ENCODE measurements at places on chromosomes 12 and 14. TPM values are rescaled to one million over a fixed set of nuclear protein-coding genes. Genes with fewer than 3 reads are reported as not detected.
A peak's percentile ranks its signal among the peaks of the same experiment; 100 is the strongest.

The NUMB gene
- total RNA-seq = 48.1 TPM

The L3HYPDH gene
- 20.8 TPM for total RNA-seq

The ARHGAP9 gene
- 103 TPM for total RNA-seq

The DHH gene
- total RNA-seq = 0.07 TPM

The VRTN gene
- total RNA-seq = not detected

The FITM1 gene
- 0.26 TPM for total RNA-seq

The KRT8 gene
- 0.51 TPM for total RNA-seq

The CD4 gene
- total RNA-seq = 271 TPM

The CAPZA3 gene
- not detected for total RNA-seq

GRCh38 chr12:93230326-93230720 lies 147.4 kb upstream of the NUDT4 start:
- DNase-seq = no peak

DNA sequence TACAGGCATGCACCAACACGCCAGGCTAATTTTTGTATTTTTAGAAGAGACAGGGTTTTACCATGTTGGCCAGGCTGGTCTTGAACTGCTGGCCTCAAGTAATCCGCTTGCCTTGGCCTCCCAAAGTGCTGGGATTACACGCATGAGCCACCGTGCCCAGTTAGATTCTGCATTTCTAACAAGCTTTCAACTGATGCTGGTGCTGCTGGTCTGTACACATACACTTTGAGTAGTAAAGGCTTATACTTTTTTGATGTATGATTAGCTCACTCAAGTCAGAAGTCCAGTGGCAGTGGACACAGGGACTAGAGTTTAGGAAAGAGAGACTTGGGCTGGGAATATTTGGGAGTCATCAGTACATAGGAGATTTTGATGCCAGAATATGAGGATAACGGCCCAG lies 2.2 kb upstream of the TBC1D15 start:
- no peak for DNase-seq

GRCh38 chr12:121781484-121781997 lies 11.9 kb downstream of the RHOF start:
- DNase-seq = no peak

GRCh38 chr12:47995981-47996401 lies 8.3 kb downstream of the COL2A1 start:
- DNase-seq = no peak

DNA sequence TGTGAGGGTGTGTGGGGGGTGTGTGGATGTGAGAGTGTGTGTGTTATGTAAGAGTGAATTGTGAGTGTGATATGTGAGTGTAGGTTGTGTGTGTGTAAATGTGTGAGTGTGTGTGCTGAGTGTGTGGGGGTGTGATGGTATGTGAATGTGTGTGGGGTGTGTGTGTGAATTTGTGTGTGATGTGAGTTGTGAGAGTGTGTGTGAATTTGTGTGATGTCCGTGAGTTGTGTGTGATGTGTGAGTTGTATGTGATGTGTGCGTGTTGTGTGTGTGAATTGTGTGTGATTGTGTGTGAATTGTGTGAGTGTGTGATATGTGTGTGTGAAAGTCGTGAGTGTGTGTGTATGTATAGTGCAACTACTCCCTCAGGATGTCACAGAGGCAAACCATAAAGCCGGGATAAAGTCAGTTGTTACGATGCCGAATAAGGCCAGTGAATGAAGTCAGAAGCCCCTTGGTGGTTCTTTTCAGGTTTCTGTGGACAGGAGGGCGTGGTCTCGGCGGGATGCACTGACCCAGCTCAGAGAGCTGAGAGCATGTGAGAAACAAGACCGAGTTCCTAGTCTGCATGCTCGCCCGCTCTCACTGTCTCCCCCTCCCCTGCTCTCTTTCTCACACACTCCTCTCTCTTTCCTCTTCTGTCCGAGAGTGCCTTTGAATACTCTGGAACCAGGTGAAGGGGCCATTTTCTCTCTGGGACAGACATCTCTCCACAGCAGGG lies 71.8 kb upstream of the MAX start:
- no peak for DNase-seq

DNA sequence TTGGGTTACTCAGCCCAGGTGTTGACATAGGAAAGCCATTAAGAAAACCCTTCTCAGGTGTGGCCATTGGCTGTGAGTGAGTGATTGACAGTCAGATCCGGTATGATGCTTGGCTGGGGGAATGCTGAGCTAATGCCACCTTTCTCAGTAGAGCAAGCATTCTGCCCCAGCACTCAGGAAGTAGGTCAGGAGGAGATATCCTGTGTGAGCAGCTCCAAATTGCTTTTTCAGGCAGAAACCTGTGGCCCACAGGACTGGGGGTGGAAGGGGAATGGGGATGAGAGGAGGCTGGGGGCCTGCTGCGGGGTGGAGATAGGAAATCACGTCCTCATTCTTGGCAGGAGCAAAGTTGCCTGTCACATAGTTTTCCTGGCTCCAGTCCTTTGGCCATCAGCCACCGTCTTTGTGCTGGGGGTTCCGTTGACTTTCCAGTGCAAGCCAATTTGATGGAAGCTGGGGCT lies 55.7 kb downstream of the NINJ2 start:
- peak; percentile 71 for DNase-seq

DNA sequence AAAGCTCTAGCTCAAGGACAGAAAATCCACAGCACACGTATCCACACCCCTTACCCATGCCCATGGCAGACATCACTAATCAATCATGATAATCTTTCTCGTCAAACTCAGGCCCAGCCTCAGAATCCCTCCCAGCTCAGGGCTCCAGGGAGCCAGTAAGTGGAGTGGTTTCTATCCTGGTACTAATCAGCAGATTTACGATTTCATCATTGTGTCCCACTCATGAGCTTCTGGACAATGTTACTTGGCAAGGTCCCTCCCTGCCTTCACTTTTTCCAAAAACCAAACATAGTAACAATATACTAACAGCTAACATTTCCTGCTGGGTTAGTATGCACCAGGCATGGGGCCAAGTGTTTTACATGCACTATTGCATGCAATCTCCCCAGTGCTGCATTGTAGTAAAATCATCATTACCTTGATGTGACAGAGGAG lies 45.8 kb upstream of the NCOR2 start:
- no peak for DNase-seq

DNA sequence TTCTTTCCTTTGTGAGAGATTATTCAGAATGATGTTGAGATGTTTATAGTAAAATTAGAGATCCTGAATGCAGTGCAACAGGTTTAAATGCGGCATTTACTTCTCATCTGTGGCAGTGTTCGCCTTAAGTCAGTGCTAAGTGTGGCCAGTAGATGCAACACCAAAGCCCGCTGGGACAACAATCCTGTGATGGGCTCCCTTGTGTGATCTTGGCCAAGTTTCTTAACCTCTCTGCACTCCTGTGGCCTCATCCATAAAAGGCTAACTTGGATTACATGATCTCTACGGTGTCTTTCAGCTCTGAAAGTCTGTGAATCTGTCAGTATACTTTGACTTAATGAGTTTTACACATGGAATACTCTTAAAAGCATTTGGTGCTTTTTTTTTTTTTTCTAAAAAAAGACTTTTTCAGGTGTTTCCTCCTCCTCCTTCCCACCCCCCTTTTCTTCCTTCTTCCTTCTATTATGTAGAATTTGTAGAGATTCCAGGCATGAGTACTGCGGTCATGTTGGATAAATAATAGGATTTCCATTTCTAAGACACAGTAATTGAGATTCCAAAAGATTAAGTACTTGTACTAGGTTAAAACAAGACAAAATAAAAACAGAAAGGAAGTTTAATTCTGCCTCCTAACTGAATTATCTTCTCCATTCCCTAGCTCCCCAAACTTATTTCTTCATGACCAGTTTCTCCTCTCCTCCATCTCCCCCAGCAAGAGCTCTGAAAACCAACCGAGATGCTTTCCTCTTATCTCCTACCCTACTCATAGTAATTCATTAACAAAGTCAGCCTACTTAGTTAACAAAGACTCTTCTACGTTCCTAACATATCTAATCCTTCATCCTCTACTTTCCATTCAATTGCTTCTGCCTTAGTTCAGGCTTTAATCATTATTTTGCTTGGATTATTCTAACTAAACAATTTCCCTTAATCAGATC lies 42.2 kb upstream of the NAV3 start:
- DNase-seq = no peak

DNA sequence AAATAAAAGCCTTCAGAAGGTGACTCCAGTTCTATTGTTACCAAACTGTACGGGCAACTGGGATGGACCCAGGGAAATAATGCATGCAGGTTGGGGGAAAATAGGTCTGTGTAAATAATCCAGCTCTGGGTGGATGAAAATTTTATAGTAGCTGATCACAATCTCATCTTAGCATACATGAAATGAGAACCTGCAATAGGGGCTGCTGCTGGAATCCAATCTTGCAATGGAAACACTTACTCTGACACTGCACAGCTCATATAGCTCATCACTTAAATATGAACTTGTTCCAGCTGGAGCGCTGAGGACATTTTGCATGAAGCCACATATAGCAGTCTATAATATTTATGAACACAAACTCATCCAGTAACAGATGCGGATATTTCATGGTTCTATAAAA lies 40.1 kb upstream of the GAS2L3 start:
- DNase-seq = no peak

GRCh38 chr12:131773582-131774221 lies 54.5 kb upstream of the MMP17 start:
- DNase-seq = peak; percentile 74

DNA sequence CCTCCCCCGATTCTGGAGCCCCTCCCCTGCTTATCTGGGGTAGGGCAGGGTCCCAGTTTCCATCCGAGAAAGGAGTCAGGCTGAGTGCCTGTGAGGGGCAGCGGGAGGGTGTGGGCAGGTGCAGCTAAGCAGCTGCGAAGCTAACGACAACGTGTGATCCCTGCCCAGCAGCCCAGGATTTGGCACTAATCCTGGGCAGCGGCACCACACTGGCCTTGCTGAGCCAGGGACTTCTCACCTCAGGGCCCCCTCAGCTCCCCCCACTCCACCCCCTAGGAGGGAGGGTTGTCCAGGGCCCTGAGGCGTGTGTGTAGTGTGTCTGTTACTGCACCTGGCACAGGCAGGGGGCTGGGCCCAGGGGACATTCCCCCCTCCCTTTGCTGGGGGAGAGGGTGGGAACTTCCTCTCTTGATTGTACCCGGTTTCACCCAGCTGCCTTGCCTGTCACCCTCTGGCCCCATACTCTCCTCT lies 1.8 kb downstream of the SMIM41 start:
- DNase-seq = no peak

DNA sequence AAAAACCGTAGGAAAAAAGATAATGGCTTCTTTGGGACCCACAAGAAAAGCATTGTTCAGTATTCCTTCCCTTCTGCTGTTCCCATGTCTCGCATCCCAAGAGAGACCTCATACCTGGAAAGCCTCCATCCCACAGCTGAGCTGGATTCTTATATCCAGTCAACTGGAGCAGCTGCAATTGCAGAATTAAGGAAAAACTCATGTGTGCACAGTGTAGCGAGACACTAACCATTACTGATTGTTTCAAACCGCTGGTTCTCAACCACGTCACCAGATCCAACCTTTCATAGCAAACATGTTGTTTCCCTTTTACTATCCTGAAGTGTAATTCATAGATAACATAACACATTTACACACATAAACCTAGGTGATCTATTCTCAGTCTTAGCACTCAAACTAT lies 5.5 kb upstream of the RNASE10 start:
- no peak for DNase-seq

DNA sequence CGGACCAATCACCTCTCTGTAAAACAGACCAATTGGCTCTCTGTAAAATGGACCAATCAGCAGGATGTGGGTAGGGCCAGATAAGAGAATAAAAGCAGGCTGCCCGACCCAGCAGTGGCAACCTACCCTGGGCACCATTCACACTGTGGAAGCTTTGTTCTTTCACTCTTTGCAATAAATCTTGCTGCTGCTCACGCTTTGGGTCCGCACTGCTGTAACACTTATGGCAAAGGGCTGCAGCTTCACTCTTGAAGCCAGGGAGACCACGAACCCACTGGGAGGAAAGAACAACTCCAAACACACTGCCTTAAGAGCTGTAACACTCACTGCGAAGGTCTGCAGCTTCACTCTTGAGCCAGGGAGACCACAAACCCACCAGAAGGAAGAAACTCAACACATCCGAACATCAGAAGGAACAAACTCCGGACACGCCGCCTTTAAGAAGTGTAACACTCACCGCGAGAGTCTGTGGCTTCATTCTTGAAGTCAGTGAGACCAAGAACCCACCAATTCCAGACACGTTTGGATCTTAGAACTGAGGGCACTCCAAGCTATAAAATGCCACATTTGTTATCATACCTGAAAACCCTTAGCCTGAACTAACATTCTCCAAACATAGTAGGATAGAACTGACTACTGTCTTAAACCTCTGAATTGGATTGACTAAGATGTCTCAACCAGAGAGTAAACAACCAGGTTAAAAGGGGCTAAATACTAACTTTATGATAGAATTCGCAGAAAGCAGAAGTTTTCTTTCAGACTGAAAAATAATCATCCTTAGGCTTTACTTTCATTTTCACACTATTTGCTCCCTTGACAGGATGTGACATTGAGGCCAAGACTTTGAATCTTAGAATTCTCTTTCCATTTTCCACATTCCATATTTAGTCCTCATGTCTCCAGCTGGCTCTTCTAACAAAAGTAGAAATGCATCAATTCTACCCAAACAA lies 33.6 kb downstream of the CDKL1 start:
- DNase-seq = peak; percentile 80

DNA sequence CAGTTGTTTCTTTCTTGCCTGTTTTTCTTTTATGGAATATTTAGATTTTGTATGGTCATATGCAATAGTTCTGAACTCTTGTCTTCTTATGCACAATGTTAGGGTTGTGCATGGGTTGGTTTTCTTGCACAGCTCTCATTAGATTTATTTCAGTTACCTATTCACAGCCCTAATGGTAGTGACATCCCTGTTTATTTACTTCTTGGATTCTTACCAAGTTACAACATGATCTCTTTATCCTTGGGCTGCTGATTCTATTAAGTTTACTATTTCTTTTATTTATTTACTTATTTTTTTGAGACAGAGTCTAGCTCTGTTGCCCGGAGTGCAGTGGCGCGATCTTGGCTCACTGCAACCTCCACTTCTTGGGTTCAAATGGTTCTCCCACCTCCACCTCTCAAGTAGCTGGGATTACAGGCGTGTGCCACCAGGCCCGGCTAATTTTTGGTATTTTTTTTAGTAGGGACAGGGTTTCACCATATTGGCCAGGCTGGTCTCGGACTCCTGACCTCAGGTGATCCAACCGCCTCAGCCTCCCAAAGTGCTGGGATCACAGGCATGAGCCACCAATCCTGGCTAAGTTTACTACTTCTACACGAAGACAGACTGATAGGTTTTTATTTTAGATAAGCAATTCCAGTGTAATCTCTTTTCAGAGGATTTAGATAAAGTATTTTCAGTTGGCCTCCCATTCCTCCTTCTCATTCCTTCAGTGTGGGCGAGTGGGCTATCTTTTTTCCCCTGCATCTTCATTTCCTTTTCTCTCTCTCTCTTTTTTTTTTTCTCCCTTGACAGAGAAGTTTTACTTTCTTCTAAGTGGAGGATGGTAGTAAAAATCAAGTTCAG lies 395.1 kb upstream of the RGS6 start:
- DNase-seq = no peak

GRCh38 chr14:53432378-53432802 lies 279.3 kb upstream of the DDHD1 start:
- DNase-seq = peak; percentile 58

- no peak for DNase-seq
Observed at GRCh38 chr12:63863658-63864453, 19.4 kb downstream of the SRGAP1 start.
